ENCODE measurements at places on chromosomes 16 and 17.

- DNase-seq = no peak
Observed at GRCh38 chr16:83040174-83040573, 413.4 kb downstream of the CDH13 start.

- DNase-seq = no peak
Observed at GRCh38 chr16:50688867-50689266, 4.5 kb upstream of the NOD2 start.

- DNase-seq = no peak
Observed at GRCh38 chr17:77125432-77125901, 15.3 kb upstream of the SEC14L1 start.

GRCh38 chr17:2710803-2711607 is 559 bp downstream of the CLUH start:
- no peak for DNase-seq

GRCh38 chr17:80441133-80441578 is 26.2 kb downstream of the ENDOV start:
- no peak for DNase-seq

DNA sequence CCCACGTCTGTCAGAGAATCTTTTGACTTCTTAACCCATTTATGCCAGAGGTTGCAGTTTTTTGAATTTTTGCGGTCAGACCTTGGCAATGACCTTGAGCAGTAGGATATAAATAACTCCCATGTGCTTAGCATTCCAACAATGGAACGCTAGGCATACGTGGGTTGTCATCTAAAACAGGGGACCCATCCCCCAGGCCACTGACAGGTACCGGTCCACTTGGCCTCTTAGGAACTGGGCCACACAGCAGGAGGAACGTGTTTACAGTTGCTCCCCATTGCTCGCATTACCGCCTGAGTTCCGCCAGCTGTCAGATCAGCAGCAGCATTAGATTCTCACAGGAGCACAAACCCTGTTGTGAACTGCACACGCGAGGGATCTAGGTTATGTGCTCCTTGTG is 76.8 kb upstream of the LGALS9 start:
- DNase-seq = no peak

- peak; percentile 86 for DNase-seq
Observed at GRCh38 chr16:31471875-31472708, at the start of gene TGFB1I1. Gene TGFB1I1 (plus strand): TSS chr16:31472152. CDS start chr16:31472189, 37 bp downstream.

DNA sequence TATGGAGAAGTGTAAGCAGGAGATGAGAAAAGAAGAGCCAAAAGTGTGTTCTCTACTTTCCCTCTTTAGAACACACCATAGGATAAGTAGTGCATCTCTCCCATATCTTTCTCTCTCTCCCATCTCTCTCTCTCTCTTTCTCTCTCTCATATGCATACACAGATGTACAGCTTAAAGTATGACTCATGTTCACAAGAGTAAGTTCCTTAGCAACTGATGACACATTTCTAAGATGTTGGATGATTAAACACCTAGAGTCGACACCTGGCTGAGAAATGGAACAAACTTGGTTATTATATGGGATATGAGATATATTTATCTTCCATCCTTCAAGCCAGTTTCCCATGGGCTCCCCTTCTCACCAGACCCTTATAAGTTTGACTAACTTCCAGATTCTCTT is 113.5 kb downstream of the TMEM132E start:
- DNase-seq = no peak

DNA sequence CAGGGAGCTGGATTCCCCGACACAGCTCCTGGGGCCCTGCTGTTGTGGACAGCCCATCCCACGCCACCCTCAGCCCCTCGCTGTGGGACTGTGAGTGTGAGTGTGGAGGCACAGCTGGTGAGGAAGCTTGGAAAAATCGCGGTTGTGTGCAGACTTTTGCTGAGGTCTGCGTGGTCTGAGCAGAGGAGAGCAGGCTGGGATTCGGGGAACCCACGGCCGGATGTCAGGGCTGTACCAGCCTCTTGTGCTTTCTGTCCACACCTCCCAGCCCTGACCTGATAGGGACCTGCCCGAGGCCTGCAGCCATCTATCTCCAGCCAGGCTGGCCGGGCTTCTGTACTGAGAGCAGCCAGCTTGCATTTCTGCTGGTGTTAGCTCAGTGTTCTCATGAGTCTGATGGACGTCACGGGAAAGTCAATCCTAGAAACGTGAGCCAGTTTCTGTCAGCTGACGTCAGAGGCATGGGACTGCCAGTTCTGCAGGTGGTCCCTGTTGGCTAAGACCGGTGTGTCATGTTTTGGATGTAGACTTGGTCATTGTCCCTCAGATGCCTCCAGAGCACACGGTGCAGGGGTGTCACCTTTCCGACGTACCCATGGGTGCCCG is 72.8 kb upstream of the ZNF750 start:
- DNase-seq = no peak

- DNase-seq = peak; percentile 19
Observed at GRCh38 chr16:19375561-19376158, 42.0 kb upstream of the TMC5 start.

- no peak for DNase-seq
Observed at GRCh38 chr17:12659500-12659899, 6.2 kb upstream of the MYOCD start.

DNA sequence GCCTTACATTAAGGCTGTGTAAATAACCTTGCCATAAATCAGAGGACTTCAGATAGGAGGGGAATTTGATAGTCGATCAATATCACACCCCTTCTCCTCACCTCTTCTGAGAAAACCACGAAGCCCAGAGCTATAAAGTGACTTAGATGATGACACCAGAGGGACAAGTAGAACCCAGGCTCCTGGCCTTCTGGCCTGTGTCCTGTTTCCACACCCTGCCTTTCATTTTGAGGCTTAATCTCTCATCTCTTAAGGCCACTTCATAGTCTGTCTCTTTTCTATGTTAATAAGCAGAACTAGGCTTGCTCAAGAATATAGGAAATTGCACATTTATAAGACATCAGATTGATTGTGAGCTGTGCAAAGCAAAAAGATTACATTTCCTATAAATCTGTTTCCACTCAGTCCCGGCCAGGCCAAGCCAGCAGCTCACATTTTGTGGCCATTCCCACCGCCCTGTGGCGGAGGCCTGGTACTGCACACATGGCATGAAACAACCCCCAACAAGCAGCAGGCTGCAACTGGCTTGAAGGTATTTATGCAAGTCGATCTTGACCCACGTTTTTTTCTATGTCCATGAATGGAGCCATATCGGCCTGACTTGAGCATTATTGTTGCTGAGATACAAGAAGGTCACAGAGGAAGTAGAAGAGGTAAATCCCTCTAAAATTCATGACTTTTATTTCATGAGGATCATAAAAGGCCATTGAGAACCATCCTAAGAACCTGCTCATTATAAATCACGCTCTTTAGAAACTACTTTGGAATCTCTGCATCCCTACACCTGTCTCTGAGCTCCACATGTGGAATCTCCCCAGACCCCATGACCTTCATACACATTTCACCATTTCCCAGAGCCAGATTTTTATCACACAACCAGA is 93.7 kb downstream of the PMP22 start:
- peak; percentile 68 for DNase-seq

- DNase-seq = no peak
Observed at GRCh38 chr17:31494259-31495021, 103.0 kb downstream of the RAB11FIP4 start.
